ENCODE measurements at places on chromosomes 12 and 14.

GRCh38 chr12:117518594-117519270 is 157.3 kb upstream of the NOS1 start:
- DNase-seq, result no peak

DNA sequence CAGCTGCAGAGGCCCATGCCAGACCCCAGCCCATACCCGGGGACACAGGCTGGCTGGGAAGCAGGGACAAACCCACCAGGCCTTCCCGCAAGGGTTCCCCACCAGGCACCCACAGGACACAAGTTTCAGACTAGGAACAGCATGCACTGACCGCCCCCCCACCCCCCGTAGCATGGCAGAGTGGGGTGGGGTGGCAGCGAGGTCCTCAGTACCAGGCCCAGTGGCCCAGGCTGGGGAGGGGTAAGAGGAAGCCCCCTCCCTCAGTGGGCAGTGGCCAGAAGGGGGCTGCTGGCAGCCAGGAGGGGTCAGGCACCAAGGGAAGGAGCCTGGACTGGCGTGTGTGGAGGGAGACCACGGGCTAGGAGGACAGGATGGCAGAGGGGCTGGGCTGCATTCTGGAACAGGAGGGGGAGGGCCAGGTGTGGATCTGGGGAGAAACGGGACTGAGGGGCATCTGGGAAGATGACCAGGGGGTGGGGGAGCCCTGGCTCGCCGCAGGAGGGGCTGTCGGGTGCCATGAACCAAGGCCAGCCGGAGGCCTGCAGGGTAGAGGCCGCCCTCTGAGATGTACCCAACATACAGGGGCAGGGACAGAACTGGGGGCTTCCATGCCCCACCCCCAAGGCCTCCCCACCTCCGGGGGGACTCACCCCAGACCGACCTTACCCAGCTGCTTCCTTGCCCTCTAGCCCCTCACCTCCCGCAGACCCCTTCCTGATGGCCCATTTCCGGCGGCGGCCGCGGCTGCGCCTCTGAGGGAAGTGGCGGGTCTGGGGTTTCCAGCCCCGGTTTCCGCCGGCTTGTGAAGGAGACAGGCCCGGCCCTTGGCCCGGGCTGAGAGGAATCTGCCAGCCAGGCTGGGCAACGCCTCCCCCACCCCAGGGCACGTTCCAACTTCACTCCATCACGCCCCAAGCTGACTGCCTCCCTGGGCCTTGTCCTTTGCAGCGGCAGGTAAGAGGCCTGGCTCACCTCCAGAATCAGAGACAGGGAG is 5.6 kb upstream of the JAG2 start:
- no peak for DNase-seq

DNA sequence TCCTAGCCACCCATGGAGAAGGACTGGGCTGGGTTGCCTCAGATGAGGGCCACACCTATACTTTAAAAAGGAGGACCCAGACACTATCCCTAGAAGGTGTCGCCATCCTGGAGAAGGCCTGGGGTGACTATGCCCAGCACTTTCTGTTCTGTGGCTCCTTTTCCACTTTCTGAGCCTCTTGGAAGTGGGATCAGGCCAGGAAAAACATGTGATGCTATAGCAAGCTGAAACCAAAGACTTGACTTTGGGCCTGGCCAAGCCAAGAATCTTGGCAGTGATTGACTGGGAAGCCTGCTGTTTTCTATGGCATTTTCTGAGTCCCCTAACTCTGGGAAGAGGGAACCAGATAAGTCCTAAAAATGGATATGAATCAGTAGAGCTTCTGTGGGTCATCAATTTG is 332.3 kb downstream of the ZFP36L1 start:
- no peak for DNase-seq

DNA sequence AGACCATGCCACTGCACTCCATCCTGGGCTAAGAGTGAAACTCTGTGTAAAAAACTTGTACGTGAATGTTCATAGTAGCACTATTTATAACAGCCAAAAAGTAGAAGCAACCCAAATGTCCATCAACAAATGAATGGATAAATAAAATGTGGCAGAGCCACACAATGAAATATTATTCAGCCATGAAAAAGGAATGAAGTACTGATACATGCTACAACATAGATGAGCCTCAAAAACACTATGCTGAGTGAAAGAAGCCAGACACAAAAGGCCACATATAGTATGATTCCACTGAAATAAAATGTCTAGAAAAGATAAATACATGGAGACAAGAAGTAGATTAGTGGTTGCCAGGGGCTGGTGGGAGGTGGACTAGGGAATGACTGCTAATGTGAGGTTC is 72.8 kb downstream of the KSR2 start:
- no peak for DNase-seq

DNA sequence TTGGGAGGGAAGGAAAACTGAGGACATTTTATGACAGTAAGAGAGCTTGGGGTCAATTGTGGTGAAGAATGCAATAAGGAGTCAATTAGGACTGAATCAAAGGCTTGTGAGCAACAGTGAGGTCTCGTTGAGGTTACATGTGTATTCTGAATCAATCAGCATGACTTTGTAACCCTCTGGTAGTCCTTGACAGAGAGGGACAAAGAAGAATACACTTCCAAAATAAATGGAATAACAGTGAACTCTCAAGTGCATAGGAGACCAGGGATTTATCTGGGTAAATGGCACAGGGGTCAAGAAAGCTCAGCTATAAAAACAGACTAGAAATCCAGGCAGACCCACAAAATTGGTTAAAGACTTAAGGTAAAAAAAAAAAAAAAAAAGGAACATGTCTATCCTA is 85.1 kb upstream of the NAV3 start:
- DNase-seq, result no peak

DNA sequence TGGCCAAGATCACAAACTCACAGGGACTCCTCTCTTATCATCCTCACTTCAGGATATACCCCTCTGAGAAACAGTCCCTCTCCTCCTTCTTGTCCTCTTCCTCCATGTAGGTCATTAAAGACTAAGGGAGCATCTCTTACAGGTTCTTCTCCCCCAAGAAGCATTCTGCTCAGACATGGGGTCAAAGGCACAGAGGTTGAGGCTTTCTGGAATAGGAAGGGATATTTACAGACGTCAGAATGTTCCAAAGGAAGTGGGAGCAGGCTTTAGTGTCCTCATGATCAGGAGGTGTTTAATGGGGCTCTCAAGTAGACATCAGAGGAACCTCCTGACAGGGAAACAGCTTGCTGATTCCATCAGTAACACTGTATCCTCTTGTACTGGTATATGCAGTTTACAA is 36.4 kb downstream of the PRPF40B start:
- no peak for DNase-seq

DNA sequence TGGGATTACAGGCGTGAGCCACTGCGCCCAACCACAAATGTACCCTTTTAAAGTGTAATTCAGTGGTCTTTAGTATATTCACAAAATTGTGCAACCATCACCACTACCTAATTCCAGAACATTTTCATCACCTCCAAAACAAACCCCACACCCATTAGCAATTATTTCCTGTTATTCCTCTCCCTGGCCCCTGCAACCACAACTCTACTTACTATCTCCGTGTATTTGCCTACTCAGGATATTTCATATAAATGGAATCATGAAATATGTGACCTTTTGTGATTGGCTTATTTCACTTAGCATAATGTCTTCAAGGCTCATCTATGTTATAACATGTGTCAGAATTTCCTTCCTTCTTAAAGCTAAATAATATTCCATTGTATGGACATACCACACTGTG is 16.0 kb upstream of the AQP2 start:
- no peak for DNase-seq

DNA sequence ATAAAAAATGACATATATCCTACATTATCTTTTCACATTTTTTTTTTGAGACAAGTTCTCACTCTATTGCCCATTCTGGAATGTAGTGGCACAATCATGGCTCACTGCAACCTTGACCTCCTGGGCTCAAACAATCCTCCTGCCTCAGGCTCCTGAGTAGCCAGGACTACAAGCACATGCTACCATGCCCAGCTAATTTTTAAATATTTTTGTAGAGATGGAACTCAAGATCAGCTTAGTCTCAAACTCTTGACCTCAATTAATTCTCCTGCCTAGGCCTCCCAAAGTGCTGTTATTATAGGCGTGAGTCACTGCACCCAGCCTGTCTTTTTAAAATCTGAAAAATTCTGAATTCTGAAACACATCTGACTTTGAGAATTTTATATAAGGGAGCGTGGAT is 241.9 kb upstream of the DCN start:
- no peak for DNase-seq

Measured in NCI-H1436 treated with DMSO at 0.1 percent for 48 hours (cell line).